ENCODE measurements at places on chromosomes 5 and 9.

DNA sequence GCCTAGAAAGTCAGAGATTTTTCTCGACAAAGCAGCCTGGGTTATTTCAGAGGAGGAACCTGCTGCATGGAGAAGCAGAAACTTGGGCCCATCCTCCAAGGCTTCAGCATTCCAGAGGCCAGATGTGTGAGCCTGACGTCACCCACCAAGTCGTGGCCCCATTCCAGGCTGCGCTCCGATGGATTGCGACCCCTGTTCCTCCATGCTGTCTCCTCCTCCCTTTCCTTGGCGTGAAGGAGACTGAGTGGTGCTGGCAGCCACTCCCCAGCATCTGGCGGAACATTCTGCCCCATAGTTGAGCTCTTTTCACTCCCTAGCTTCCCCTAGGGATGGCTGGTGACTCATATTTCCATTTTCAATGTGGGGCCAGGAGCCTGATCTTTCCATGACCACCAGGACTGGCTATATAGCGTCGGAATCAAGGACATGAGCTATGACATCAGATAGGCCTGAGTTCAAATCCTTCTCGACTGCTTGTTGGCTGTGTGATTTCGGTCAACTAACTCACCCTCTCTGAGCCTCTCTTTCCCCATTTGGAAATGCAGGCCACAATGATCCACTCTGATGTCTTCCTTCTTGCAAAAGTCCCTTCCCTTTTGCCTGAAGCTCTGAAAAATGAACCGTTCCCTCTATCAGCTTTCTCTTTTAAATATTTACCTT, 24.5 kb upstream of the DUSP1 start:
- DNase-seq, result no peak

DNA sequence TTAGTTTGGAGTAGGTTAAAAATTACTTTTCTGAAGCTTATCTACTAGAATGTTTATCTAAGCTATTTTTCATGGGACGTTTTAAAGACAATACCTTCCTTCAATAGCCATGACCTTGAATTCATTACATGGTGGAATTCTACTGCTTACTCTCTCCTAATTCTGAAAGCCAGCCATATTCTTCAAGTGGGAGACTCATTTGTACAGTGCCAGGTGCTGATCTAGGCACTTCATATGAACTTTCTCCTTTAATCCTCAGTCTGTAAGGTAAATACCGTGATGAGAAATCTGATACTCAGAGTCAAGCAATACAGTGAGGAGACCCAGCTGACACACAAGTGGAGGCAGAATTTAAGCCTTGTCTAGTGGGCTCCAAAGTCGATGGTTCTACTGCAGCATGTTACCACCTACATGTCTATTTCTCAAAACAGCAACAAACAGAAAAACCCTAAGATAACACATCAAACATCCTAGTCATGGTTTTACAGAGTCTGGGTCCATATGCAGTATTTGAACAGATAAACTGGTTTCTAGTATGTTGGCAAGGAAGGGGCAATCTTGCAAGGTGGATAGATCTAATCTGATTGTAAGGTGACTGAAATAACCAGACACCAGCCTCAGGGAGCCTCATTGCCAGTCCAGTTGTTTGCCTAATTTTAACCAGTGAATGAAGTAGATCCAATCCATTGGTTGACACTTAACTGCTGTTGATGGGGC, 243.7 kb downstream of the PIK3R1 start:
- no peak for DNase-seq

DNA sequence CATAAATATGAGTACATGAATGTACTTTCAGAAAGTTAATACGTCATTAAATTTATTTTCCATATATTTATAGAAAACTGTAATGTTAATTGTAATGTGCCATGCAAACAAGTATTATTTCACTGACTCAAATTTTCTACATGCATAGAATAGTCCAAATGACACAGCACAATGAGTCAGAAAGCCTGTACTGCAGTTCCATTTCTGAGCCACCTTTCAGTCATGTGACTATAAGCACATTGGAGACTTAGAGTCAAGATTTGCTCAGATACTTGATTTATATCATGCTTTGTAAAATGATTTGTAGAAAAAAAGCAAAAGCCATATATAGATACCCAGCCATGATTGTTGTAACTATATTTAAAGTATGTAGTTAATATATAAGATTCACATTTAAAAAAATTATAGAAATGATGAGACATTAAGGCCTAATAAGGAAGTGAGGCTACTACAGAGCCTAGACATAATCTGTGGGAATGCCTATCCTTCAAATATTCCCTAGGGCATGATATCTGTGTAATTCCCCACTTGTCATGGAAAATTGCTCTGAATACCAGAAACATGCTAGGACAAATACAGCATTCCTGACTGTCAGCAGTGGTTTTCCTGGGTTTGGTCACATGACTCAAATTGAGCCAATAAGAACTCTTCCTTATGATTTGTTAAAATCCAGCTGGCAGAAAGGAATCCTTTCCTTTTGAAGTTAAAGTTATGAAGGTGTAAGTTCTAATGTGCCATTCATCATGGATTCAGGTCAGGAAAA, 50.0 kb downstream of the PTPRD start:
- no peak for DNase-seq

GRCh38 chr5:178785999-178786398, 55.5 kb upstream of the ZNF354A start:
- no peak for DNase-seq

GRCh38 chr9:129458663-129459546, 162.0 kb downstream of the C9orf50 start:
- no peak for DNase-seq

- DNase-seq, result no peak
Measured at GRCh38 chr5:38403406-38403805, 145.0 kb downstream of the EGFLAM start.

- DNase-seq, result no peak
Measured at GRCh38 chr9:19130436-19130835, 3.1 kb upstream of the PLIN2 start.

- no peak for DNase-seq
Measured at GRCh38 chr5:56112526-56113121, 117.9 kb upstream of the IL6ST start.

- no peak for DNase-seq
Measured at GRCh38 chr5:142845402-142845921, 75.3 kb downstream of the ARHGAP26 start.

DNA sequence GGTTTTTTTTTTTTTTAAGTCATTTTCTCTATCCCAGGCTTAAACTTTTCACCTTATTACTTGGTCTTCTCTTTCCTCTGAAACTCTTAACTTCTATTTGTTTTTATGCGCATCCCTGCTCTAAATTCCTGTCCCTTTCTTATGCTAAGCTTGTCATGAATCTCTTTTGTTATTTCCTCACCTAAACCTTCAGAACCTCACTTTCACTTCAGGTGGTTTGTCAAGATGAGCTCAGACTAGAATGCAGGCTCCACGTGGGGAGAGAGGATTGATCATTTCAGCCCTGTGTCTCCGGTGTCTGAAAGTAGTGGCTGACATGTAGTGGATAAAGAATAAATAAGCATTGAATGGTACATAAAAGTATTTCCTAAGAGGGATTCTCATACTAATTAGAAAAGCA, 63.6 kb downstream of the ANXA1 start:
- DNase-seq, result no peak

GRCh38 chr9:85895685-85896084, 45.3 kb upstream of the NAA35 start:
- no peak for DNase-seq

GRCh38 chr5:36138900-36139683, 12.6 kb downstream of the LMBRD2 start:
- DNase-seq, result no peak

GRCh38 chr5:39948341-39948740, 523.6 kb upstream of the DAB2 start:
- DNase-seq, result no peak

DNA sequence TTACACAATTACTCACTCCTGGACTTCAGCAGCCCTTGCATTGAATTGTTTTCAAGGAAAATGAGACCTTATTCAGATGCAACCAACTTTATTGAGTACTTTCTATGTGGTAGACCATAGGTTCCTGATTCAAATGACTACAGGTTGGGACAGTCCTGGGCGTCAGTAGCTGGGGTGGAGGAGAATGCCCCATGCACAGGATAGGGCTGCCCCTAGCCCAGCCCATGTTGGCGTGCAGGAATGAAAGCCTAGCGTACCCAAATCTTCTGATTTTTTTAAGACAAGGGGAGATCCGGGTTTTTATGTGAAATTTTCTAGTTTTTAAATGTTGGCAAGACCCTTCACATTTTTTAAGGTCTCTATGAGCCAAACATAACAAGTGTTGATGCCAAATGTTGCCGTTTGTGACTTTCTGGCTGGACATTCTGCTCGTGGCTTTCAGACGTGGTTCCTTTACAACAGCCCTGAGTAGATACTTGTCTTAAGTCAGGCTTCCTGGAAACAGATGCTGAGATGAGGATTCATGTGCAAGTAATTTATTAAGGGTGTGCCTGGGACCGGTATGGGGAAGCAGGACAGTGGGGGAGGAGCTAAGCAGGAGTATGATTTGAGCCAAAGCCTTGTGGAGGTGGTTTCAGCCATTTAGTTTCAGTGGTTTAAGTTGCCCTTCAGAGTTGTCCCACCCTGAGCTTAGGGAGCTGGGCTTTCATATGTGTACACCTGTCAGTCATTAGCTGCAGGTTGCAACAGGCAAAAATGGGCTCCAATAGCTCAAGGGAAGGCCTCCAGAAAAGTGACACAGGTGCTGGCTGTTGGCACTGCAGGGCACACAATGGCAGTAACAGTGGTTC, 154.1 kb downstream of the NTRK2 start:
- no peak for DNase-seq

GRCh38 chr5:91850031-91850430, 466.9 kb upstream of the ARRDC3 start:
- DNase-seq, result no peak

DNA sequence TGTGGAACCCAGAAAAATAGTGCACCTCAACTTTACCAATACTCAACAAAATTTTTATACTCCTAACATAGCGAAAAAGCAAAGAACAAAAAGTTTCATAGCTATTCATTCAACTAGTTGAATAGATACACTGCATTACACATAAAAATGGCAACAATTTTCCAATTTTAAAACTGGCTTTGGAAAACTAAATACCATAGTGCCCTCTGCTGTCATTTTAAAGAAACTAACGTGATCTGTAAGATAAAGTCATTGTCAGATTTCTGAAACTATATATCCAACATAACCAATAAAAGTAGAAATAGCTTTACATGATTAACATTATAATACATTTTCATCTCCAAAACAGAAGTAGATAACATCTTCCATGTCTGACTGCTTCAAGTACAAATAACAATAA, 31.6 kb downstream of the DTWD2 start:
- no peak for DNase-seq

GRCh38 chr5:172288465-172288864, 4.9 kb upstream of the UBTD2 start:
- no peak for DNase-seq

- no peak for DNase-seq
Measured at GRCh38 chr9:113719919-113720318, 156.2 kb upstream of the ZNF618 start.

- no peak for DNase-seq
Measured at GRCh38 chr5:14676320-14676719, 11.8 kb downstream of the OTULIN start.

DNA sequence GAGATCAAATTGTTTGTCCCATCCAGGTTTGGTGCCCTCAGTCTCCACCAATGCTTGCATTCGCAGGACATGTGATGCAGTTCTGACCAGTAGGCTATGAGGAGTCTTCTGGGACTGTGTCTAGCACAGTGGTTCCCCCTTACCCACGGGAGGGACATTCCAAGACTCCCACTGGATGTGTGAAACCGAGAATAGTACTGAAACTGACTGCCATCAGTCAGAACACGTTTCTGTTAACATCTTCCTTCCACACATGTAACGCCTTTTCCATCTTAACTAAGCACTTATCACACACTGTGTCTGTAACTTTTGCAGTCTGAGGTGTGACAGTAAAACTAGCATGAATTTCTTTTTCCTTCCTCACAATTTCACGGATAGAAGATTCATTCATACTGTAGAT, 74.7 kb downstream of the PTTG1 start:
- DNase-seq, result no peak

GRCh38 chr5:10320793-10321192, 13.1 kb upstream of the CMBL start:
- DNase-seq, result no peak

DNA sequence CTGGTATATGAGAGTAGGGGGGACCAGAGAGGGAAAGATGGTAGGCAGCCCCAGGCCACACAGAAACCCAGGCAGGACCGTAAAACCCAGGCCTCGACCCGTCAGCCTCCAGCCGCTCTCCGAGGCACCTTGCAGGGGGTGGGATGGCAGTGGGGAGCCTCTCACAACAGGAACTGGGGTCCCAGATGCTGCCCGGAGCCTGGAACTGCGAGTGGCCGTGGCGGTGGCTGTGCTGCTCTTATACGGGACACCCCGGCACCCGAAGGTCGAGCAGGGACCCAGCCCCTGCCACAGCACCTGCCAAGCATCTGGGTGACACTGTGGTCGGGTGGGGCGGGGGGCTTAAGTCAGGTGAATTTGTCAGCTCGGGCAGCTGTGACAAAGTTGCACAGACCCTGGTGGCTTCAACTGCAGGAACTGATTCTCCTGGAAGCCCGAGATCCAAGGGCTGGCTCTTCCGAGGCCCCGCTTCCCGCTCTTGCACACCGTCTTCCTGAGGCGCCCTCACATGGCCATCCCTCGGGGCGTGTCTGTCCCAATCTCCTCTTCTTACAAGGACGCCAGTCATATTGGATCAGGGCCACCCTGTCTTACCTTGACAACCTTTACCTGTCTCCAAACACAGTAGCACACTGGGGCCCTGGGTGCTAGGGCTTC, 47.6 kb upstream of the EGFL7 start:
- no peak for DNase-seq

GRCh38 chr9:89410641-89411350, 87.1 kb downstream of the SEMA4D start:
- no peak for DNase-seq

DNA sequence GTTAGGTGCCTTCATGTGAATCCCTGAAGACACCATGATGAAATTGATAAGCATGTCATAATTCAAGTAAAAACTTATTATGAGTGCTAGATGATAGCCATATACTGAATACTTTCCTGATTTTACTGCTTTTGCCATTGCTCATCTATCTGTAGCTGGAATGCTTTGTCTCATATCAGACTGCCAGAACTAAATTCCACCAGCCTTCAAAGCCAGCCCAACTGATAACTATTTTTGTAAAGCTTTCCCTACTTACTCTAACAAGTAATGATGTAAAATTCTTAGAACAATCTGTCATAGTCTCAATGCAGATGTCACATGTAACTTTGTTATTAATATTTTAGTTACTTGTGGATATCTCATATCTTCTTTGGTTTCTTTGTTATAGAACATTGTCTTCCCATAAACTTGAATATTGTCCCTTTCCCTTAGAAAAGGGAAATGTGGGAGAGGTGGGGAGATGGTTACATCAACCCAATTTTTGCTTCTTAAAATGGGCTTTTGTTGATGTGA, 128.3 kb downstream of the ZCCHC7 start:
- no peak for DNase-seq

- DNase-seq, result no peak
Measured at GRCh38 chr9:105269593-105269992, 25.1 kb downstream of the SLC44A1 start.

DNA sequence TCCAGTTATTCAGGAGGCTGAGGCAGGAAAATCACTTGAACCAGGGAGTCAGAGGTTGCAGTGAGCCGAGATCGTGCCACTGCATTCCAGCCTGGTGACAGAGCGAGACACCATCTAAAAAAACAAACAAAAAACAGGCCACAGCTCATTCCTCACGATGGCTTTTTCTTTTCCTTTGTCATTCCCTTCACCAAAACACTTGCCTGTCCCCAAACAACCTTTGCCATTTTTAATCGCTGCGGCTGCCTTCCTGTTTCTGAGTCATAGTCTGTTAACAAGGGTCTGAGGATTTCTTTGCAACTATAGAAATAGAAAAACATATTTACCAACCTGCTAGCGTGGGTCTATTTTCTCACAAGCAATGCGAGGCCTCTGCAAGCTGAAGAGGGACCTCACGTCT, 123.0 kb upstream of the FSTL4 start:
- no peak for DNase-seq

All from stimulated activated CD4-positive, alpha-beta T cell treated with anti-CD3 and anti-CD28 coated beads, Interleukin-15, amount 100 ng/mL, for 1 hour (primary cell).